Trophoblast cell (in vitro differentiated cells and primary cell): ENCODE measurements at places on chromosomes 7 and 10.

DNA sequence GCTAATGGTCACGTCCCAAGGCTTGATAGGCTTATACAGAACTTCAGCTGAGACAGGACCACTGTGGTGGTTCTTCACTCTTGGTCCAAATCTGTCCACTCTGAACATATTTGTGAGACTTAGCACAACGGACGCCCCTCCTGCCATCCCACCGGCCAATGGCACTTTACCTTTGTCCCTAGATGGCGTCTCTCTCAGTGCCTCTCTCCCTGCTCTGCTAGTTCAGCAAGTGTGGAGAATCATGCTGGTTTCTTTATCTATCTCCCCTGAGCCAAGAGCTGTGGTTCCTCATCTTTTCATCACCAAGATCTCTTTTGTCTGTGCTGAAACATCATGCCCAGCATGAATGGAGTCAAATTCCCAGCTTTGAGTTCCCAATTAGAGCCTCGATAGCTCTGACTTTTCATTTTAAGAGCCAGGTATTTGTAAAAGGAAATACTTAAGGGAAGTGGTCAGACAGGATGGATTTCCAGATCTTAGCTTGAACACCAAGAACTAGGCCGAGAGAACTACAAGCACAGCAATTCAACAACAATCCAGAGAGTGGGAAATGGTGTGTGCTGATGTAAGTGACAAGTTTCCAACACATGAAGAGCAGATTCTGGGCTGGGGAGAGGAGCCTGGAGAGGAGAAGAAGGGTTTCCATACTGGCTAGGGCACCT is 69.5 kb downstream of the ZNF800 start:
- H3K27me3 ChIP-seq, result no peaks in the 10 kb centered on the region
- no peak overlapping the region for H3K4me3 ChIP-seq
- no peak for DNase-seq
- H3K4me1 ChIP-seq, result no peaks in the 10 kb centered on the region
- H3K27ac ChIP-seq, result no peak overlapping the region

- H3K4me1 ChIP-seq, result peaks cover 4% of the 10 kb centered on the region
- H3K27me3 ChIP-seq, result peaks cover 15% of the 10 kb centered on the region
- H3K4me3 ChIP-seq, result no peak overlapping the region
- DNase-seq, result peak; percentile 95
These were observed 4.5 kb upstream of the TRAPPC14 start for GRCh38 chr7:100163006-100163531.

- H3K27ac ChIP-seq, result no peak overlapping the region
- H3K4me3 ChIP-seq, result no peak overlapping the region
- peaks cover 11% of the 10 kb centered on the region for H3K4me1 ChIP-seq
These were observed 29.2 kb upstream of the KLF6 start for GRCh38 chr10:3813986-3814837.

- H3K4me1 ChIP-seq, result no peaks in the 10 kb centered on the region
- no peak for DNase-seq
- no peak overlapping the region for H3K27ac ChIP-seq
- H3K4me3 ChIP-seq, result no peak overlapping the region
- no peaks in the 10 kb centered on the region for H3K36me3 ChIP-seq
These were observed 147.2 kb upstream of the RHEB start for GRCh38 chr7:151666886-151667285.

DNA sequence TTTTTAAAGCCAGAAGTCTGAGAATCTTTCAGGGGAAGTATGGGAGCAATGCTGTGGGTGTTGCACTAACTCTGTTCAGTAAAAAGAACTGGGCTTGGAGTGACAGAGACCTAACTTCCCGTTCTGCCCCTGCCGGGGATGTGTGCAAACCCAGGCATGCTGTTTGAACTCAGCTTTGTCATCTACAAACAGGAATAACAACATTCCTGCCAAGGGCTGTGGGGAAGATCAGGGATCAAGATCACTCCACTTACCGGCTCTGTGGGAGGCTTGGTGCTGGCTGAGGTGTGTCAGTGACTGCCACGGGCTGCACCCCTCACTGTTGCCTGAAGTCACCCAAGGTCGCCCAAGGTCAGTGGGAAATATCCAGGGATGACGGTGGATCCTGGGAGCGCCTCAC is 23.1 kb upstream of the DRGX start:
- H3K27me3 ChIP-seq, result no peaks in the 10 kb centered on the region
- peak; percentile 97 for DNase-seq
- no peaks in the 10 kb centered on the region for H3K36me3 ChIP-seq
- no peak overlapping the region for H3K4me3 ChIP-seq

- peaks cover 7% of the 10 kb centered on the region for H3K4me1 ChIP-seq
- H3K27me3 ChIP-seq, result no peaks in the 10 kb centered on the region
- H3K27ac ChIP-seq, result peak overlapping the region; percentile 16
- H3K36me3 ChIP-seq, result no peaks in the 10 kb centered on the region
- no peak for DNase-seq
- H3K4me3 ChIP-seq, result no peak overlapping the region
These were observed 529.5 kb upstream of the FZD8 start for GRCh38 chr10:36171556-36171952.
